Activated naive CD8-positive, alpha-beta T cell treated with anti-CD3 and anti-CD28 coated beads, Interleukin-2, amount 50 U/mL, for 24 hours (primary cell): ENCODE measurements at places on chromosomes 11 and 22.

DNA sequence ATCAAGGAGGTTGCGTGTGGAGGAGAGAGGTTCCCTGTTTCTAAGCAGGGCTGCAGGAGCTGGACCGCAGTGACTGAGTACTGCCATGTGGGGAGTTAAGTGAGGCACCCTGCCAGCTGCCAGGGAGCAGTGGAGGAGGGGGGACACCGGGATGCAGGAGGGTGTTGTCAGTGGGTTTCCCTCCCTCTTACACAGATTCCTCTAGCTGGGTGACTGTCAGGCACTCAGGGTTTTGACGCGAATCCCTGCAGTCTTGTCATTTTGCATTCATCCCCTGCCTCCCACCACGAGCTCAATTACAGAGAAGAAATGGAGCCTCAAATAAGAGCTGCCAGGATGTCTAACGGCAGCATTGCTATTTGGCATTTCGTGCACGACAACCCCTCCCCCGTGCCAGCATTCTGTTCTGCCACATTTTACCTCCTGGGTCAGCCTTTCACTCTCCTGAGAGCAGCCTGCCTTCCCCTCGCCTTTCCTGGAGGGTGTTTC lies 119.8 kb upstream of the SORL1-AS1 start:
- no peak for DNase-seq

DNA sequence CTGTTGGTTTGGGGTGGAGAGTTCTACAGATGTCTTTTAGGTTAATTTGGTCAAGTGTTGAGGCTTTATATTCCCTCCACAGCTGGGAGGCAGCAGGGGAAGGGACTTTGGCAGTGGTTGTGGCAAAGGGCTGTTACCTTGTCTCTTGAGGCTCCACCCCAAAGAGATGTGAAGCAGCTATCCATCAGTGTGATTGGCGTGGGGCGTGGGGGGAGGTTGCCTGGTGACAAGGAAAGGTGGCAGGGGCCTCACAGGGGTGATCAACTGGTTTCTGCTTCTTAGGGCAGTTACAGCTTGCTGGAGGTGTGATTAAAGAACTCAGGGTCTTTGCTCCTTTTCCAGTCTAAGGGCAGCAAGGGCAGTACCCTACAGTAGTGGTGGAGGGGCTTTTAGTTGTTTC lies 59.3 kb downstream of the FANCF start:
- DNase-seq: no peak

DNA sequence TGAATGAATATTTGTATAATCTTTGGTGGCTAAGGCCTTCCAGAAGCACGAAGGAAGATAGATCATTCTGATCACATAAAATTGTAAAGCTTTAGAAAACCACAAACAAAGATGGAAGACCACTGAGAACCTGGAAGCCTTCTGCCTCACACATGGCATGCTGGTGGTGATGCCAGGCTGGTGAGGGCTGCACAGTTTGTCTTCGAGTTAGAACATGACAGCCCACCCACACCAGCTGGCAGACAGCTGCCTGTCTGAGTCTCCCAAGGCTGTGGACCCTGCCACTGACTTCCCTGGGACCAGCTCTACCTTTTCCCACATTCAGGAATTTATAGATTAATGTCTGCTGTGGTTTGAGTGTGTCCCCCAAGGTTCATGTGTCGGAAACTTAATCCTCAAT lies 48.8 kb upstream of the B3GAT1 start:
- DNase-seq: no peak

- no peak for DNase-seq
Observed at GRCh38 chr22:33569018-33569417, 351.3 kb downstream of the LARGE1 start.

DNA sequence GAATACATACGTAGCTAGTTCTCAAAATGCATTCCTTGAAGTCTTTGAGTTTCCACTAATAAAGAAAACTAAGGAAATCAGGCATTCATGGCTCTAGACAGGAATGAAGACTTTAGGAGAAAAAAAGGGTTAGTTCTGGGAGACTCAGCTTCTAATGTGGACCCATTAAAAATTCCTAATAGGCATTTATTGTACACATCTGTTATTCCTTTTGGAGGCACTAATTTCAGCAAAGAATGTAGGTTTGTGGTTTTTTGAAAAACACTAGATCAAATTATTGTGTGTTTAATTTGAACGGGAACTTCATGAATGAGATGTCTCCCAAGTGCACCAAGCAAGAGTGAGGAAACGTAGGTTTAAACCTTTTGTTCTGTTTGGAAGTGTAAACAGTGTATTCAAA lies 42.7 kb downstream of the PARVA start:
- DNase-seq: no peak

- no peak for DNase-seq
Observed at GRCh38 chr22:21038405-21038804, 6.0 kb upstream of the SLC7A4 start.

- peak; percentile 18 for DNase-seq
Observed at GRCh38 chr11:121112498-121113455, 11.7 kb downstream of the TECTA start.

GRCh38 chr11:73334384-73335203 lies 26.5 kb downstream of the ARHGEF17 start:
- DNase-seq: no peak

GRCh38 chr11:117604336-117604995 lies 192.6 kb downstream of the DSCAML1 start:
- no peak for DNase-seq

DNA sequence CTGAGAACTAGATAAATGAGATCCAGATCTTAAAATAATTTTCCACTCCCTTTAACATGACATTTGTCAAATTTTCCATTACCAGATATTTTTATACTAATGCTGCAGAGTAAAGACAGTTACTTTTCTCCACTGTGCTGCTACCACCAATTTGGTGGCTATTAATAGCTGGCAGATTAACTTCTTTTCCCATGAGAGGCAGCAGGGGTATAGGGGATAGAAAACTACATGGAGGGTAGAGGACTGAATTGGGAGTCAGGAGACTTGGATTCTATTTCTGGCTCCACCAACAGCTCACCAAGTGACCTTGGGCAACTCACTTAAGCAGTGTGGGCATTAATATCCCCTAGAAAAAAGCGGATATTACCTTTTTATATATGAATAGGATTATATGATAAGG lies 69.2 kb downstream of the KIF18A start:
- DNase-seq: no peak

- no peak for DNase-seq
Observed at GRCh38 chr11:41666951-41667653, 207.7 kb upstream of the LRRC4C start.

DNA sequence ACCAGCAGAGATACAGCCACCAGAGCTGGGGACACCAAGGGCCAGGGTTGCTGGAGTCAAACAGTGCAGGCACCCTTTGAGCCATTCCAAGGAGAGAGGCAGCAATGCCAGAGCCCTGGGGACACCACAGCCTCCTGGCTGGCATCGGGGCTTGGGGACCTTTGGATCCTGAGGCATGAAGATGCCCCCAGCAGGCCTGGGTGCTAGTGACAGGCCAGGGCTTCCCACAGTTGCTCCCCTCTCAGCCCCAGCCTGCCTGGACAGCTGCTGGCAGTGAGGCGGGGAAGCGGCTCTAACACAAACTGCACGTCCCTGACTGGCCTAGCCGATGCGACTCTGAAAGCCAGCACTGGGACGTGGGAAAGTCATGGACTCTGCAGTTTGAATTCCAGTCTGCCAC lies 2.7 kb downstream of the CD5 start:
- no peak for DNase-seq

DNA sequence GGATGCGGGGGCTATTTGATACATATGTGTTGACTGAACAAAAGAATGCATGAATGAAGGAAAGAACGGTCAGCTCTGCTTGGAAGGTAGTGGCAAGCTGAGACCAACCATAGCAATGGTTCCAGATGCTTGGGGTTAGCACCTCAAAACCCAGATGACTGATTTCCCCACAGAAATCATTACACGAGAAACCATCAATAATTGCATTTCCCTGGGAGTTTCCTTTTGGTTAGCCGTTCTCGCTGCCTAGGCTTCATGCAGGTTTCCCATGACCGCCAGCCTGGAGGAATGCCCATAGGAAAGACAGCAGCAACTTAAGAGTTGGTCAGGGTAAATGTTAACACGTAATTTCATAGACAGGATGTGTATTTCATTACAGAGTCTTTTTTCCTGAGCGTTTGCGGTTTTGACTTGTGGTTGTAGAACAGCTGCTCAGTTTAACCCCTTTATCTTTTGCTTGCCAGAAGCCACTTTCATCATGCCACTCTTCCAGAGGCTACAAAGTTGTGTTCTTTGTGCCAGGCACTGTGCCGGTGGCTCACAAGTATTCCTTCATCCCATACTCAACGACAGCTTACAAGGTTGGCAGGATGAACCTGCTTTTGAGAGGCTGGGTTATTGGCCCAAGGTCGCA lies 2.8 kb downstream of the IL17RA start:
- peak; percentile 58 for DNase-seq

DNA sequence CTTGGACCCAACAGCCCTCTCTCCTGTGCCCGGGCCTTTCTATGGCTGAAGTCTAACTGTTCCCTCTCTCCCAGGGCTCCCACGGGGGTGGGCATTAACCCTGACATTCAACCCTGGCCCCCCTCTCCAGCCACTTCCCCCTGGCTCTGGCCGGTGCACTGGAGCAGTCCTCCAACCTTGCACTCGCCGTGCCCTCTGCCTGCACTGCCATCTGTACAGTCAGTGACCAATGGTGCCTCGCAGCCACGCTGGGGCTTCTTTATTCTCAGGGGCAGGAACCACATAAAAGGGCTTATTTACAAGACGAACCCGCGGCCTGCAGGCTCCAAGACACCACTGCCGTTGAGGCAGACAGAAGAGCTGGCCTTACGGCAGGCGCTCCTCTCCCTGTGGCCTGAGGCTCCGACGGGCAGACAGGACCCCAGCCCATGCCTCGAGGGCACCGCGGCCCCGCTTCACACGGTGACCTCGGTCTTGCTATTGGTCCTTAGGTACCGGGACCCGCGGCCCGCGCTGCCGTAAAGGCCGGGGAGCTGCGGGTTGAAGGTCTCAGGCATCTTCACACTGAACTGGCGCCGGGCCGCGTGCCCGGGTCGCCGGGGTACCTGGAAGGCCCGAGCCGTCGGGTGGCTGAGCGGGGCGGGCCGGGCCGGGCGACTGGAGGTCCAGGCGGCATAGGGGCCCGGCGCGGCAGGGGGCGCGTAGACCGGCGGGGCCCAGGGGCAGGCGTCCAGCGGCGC lies 5.4 kb downstream of the SHISA8 start:
- no peak for DNase-seq

- DNase-seq: no peak
Observed at GRCh38 chr11:72744474-72744873, 7.7 kb downstream of the ARAP1 start.

DNA sequence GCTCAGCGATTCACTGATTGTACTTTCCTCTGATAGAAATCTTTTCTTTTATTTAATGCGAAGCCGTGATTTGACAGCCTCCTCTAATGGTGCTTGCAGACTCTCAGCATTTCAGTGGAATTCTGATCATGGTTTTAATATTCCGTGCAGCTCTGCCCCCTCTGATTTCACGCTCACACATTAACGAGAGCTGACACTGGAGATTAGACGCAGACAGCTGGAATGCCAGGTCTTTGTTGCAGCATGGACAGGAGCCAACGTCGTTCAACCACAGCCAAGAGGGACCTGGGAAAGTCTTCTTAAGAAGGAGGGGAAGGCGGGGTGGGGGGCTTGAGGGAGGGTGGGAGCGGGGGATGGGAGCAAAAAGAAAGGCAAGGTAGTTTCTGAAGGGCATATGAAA lies 186.4 kb downstream of the BLID start:
- no peak for DNase-seq

DNA sequence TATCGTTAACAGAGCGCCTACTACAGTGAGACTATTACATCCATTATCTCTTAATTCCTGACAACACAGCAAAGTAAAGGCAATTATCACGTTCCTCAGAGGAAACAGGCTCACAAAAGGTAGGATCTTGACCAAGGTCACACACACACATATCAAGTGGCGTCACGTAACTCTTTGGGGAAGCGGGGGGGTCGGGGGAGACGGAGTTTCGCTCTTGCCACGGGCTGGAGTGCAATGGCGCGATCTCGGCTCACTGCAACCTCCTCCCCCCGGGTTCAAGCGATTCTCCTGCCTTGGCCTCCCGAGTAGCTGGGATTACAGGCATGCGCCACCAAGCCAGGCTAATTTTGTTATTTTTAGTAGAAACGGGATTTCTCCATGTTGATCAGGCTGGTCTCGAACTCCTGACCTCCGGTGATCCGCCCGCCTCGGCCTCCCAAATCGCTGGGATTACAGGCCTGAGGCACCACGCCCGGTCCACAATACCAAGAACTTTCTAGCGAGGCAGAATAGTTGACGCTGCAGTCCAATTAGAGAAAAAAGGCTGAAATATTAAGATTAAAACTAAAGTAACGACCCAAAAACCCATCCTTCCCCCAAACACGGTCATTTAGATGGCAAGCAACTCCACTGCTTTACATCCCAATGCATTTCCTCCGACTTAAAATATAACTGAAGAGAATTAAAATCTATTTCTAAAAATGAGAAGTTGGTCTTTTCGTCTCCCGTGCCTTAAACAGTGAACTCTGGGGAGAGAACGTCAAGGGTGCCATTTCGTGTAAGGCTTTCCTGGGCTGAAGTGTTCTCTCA lies 1.2 kb downstream of the DDX17 start:
- DNase-seq: peak; percentile 63

DNA sequence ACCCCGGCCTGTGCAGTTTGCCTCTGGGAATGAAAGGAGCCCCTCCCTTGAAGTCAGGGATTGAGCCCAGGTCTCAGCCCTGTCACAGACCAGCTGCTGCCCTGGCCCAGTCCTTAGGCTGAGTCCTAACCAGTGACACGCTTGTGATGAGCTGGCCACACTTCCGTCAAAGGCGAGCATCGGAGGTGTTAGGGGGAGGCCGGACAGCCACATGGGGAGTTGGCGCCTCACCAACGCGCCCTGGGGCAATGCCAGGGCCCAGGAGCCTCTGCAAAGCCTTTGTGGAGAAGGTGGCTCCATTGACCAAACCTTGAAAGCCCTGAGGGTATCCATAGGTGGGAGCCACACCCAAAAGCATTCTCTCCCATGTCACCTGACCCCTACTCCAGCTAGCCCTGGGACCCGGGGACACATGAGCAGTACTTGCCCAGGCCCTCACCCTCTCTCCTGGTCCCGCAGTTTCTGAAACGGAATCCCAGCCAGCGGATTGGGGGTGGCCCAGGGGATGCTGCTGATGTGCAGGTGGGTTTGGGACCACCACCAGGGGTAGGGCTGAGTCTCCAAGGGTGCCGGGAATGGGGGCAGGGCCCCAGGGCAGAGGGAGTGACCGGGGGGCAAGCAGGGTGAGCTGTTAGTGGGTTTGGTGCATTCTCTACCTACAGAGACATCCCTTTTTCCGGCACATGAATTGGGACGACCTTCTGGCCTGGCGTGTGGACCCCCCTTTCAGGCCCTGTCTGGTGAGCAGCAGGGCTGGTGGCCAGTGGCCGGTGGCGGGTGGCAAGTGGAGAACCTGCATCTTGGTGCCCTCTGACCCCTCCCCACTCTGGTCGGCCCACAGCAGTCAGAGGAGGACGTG lies 3.7 kb downstream of the PTPRCAP start:
- no peak for DNase-seq
